ENCODE measurements at places on chromosomes 4 and X.

DNA sequence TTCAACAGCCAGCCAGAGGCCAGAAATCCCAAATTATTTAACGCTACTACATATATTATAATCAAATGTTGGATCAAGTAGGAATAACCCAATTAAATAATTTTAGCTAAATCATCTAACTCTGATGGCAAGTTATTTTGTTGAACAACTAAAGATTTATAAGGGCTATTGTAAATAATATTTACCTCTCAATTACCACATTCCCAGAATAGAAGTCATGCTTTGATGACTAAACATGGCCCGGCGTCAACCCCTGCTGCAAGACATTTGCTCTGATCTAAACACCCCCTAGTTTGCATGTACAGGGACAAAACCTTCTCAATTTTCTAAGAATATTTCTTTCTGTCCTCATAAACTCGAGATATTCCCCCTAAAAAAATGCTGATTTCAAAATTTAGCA, 14.2 kb downstream of the VEGFC start:
- DNase-seq = no peak

DNA sequence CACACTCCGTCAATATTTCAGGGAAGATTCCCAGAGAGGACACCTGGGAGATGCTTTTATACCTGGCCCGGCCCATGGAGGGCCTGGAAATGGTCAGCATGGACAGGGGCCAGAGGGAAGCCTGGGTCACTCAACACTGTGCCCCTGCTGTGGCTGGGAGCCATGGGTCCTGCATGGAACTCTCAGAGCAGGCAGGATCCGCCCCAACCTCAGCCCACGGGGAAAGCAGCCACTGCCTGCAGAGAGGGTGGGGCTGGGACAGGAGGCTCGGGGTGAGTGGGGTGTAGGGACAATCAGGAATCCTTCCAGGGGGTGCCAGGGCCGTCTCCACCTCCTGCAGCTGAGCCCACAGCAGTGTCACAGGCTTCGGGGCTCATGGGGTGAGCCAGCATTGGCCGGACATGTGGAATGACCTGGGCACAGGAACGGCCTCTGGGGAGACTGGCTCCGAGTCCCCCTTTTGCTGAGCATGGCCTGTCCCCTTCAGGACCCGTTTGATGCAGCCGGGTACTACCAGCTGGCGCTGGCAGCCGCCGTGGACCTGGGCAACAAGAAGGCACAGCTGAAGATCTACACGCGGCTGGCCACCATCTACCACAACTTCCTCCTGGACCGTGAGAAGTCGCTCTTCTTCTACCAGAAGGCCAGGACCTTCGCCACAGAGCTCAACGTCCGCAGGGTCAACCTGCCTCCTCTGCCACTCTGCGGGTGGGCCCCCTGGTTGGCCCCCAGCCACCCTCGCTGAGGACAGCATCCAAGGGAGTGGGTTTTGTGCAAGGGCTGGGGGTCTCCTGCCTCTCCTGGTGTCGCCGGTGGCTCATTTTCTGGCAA, 29.1 kb upstream of the HTRA3 start:
- DNase-seq = no peak

DNA sequence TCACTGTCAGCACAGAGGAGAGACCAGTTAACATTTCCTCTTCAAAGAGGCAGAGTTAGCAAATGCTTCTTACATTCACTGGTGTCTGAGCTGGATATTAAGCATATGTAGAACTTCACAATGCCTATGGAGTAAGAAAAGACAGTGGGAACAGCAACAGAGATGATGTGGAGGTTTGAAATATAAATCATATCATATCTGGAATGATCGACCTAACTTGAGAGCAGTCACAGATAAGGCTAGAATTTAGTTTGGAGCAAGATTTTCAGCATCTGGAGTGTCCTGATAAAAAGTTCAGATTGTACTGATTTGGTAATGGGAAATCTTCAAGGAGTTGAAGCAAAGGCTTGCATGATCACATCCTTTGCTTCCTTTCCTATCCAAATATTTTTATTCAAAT, 90.5 kb upstream of the ANKRD50 start:
- no peak for DNase-seq

DNA sequence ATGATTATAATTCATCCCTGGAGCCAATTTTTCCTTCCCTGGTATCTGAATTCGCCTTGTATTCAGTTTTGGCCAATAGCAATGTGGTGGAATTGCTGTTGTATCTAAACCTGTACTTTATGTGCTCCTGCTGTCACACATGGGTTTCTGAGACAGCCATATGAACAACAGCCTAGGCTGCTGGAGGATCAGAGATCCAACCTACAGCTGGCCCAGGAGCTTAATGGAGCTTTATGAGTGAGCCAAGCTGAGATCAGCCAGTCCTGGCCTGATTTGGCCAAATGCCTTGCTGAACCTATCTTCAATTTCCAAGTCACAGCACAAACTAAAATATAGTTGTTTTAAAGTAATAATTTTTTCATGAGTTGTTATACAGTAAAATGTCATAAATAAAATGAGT, 1071.5 kb downstream of the PCDH7 start:
- DNase-seq = no peak

DNA sequence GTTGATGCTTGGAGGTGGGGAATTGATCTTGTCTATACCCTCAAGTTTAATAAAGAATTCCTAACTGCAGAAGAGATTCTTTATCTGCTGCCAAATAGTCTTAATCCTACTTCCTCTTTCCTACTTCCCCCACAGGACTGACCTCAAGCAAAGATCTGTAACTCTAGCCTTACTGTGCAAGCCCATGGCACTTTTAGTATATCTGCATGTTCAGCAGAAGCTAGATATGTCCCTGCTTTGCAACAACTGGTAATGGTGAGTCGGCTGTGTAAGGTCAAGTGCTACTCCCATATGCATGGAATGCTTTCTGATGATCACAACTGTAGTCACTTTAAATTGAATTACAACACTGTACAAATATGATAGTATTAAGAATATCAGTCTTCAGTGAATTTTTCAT, 26.3 kb upstream of the PDS5A start:
- DNase-seq = no peak

- DNase-seq = no peak
These were observed 21.1 kb downstream of the HOPX start for GRCh38 chr4:56659946-56660345.

DNA sequence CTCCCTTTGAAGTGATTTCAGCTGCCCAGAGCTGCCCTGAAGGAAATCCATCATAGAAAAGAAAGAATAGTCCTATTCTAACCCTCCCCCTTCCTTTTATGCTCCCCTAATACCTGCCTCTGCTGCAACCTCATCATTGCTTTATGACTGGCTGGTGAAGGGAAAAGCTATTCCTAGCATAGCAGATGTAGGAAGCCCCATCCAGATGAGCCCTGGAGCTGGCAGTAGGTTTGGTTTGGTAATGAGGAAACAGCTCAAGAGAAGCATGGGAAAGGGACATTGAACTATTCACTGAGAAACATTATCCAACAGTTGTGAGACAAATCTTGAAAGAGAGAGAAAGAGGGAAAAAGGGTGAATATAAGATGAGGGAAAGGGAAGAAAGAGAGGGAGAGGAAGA, 29.2 kb downstream of the ARSJ start:
- DNase-seq = no peak

- DNase-seq = no peak
These were observed 715.2 kb downstream of the TRIML1 start for GRCh38 chr4:188854436-188854835.

- DNase-seq = no peak
These were observed 25.5 kb upstream of the CBLL2 start for GRCh38 chrX:22247169-22247568.

- peak; percentile 75 for DNase-seq
These were observed 578 bp downstream of the DCUN1D4 start for GRCh38 chr4:51843309-51844152.

GRCh38 chr4:168212656-168213055, 105.9 kb downstream of the DDX60 start:
- no peak for DNase-seq

DNA sequence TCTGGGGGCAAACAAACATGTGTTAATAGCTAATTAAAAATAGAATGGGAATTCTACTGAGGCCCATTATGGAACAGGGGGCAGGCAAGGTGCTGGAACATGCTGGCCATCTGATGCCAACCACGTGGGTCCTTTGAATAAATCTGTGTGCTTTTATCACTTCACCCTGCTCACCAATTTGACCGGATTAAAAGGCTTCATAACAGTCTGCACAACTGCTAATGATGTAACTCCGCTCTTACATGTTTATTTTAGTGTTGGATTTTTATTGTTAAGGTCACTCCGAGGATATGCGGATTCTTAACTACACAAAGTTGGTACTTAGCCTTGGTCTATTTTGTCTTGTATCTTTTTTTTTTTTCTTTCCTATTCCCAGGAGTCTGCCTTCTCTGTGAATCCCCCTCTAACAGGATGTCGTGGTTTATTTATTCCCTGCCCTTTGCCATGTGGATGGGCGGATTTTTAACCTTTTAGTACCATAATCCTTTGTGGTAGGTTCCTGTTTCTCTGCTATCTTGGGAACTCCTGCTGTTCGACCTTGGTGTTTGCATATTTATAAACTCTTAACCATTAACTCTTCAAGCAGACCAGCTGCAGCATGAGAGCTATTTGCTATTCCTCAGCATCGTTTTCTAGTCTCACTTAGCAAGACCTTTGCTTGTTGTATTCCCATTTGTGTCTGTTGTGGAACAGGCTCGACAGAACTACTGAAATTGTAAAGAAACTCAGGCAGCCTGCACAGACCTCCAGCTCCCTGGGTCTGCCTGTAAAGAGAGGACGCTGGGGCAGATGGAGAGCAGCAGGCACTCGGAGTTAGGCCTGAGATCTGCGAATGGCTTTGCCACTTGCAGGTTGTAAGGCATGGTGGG, 38.0 kb downstream of the TRIM2 start:
- no peak for DNase-seq

DNA sequence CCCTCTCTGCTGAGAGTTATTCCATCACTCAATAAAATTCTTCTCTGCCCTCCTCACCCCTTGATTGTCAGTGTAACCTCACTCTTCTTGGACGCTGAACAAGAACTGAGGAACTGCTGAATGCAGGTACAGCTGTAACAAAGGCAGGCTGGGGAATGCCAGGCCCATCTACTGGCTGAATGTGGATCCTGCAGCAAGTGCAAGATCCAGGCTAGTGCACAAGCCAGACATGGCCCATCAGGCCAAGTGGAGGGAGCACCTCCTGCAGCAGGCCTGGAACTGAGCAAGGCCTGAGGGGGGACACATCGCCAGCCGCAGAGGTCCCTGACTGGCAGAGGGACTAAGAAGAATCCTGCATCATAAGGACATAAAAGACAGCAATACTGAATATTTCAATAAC, 411.8 kb upstream of the PCDH10 start:
- DNase-seq = no peak

DNA sequence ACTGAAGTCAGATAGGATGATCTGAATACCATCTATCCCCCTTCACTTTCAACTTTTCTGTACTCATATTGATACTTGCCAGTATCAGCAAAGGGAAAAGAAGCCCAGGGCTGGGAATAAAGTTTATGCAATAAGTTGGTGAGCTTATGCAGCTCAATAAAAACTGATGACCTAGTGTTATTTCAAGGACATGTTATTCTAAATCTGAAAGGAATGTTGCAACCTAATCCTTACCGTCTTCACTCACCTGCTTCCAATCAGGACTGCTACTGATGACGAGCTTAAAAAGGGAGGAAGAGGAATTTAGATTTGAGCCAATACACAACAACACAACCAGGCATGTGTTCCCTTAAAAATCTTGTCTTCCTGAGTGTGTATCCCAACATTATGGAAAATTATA, 419.9 kb downstream of the SPRY1 start:
- no peak for DNase-seq

GRCh38 chrX:51155157-51155556, 177.5 kb upstream of the NUDT10 start:
- DNase-seq = no peak

- DNase-seq = no peak
These were observed 542 bp downstream of the RNF150 start for GRCh38 chr4:141132709-141133145.

GRCh38 chr4:167623241-167623572, 388.9 kb upstream of the SPOCK3 start:
- DNase-seq = no peak

- no peak for DNase-seq
These were observed 144.5 kb downstream of the NPNT start for GRCh38 chr4:106039796-106040195.

- no peak for DNase-seq
These were observed 1722.0 kb upstream of the TENM3 start for GRCh38 chr4:180521181-180521580.

DNA sequence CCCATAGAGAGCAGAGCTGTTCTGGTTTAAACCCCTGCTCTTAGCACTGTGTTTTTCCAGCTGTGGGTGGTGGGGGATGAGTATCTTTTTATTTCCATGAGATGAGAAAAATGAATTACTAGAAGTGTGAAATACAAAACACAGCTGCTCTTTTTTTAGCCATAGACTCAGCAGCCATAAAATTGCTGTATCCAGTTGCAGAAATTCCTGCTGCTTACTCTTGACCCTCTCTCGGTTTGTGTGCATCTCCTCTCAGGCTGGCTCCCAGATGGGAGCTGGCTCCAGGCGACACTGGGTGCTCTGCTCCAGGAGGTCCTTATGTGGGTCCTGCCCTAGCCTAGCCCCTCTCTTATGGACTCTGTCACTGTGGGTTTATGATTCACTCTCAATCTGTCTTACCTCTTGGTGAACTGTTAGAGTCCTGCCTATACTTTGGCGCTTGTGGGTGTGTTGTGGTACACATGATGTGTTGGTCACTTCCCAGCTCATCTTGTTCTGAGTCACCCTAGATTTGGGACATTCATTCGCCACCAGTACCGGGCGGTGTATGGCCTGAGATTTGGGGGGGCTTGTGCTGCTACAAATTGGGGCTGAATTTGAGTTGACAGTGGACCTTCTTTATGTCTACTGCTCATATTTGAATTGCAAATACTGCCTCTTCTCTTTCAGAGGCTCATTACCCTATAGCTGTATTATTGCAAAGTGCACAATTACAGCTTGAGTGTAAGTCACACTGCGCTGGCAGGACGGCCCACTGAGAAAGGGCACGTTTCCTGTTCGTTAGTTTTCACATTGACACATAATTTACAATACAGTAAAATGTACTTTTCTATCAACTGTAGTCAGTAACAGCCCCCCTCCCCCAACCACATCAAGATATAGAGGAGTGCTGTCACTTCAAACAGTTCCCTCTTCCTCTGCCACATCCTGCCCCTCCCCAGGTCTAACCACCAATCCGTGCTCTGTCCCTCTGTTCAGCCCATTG, 46.9 kb upstream of the MSANTD1 start:
- DNase-seq = peak; percentile 83

GRCh38 chr4:184286358-184286757, 68.7 kb upstream of the ENPP6 start:
- no peak for DNase-seq

- DNase-seq = no peak
These were observed 33.5 kb downstream of the TAF7L start for GRCh38 chrX:101257448-101258258.
